SW 1271 (cell line): ENCODE measurements at places on chromosomes 2 and 18.

DNA sequence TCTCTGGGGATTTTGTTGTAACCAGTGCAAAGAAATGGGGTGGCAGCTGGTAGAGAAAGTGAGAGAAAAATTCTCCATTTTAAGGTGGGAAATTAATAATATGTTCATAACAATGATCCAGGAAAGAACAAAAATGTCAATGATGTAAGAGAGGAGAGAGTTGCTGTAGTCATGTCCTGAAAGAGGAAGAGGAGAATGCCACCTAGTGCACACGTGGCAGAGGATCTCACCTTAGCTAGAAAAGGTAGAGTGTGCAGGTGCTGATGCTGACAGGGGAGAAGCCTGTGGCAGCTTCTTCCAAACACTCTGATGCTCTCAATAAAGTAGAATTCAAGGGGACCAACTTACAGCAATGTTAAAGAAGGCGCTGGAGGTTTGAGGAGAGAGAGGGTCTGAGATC lies 282.9 kb upstream of the PKDCC start:
- DNase-seq, result no peak

DNA sequence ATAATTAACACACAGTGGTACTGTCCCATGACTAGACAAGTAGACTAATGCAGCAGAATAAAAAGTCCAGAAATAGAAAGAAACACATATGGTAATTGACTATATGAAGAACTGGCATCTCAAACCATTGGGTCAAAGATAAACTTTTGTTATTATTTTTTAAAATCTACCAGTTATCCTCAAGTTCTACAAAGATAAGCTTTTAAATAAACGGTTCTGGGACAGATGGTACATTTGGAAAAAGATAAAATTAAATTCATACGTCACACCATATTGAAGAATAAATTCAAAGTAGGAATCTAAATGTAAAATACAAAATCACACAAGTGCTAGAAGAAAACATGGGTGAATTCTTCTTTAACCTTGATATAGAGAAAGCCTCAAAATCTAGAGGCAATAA lies 37.6 kb upstream of the PLEKHM3 start:
- DNase-seq, result no peak

GRCh38 chr2:208125251-208125650 lies 927 bp upstream of the CRYGD start:
- DNase-seq, result no peak

DNA sequence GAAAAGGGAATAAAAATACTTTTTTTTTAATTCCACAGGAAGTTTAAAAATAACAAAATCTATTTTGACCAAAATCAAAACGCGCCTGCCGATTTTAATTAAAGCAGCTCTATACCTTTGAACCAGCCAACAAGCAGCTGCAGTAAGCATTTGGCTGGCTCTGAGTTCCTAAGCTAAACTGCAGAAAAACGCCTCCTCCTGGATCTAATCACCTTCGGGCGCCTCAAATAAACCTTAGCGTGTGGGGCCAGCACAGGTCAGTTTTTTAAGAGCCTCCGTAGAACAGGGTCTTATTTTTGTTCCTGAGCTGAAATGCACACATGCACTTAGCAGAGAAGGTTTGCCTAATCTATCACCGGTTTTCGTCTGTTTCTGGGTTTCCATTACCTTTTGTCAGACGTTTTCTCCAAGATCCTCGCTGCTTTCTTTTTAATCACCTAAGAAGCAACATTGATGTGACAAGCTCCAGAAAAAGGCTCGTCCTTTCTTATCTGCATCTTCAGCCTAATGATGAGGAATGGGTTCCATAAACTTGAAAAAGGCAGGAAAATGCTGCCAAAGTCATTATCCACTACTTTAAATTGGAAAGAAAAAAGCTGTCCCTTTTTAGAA lies 64.7 kb upstream of the HNRNPA3 start:
- no peak for DNase-seq

- no peak for DNase-seq
These were observed 1123.8 kb upstream of the KLHL29 start for GRCh38 chr2:22261165-22261564.

- no peak for DNase-seq
These were observed 195.1 kb downstream of the C1D start for GRCh38 chr2:67867735-67868134.

- DNase-seq, result peak; percentile 49
These were observed 568.4 kb downstream of the TNS1 start for GRCh38 chr2:217434180-217434975.

GRCh38 chr18:28712796-28713425 lies 536.0 kb upstream of the CDH2 start:
- no peak for DNase-seq

- DNase-seq, result peak; percentile 31
These were observed 5.6 kb upstream of the DNMT3A start for GRCh38 chr2:25347205-25347815.

DNA sequence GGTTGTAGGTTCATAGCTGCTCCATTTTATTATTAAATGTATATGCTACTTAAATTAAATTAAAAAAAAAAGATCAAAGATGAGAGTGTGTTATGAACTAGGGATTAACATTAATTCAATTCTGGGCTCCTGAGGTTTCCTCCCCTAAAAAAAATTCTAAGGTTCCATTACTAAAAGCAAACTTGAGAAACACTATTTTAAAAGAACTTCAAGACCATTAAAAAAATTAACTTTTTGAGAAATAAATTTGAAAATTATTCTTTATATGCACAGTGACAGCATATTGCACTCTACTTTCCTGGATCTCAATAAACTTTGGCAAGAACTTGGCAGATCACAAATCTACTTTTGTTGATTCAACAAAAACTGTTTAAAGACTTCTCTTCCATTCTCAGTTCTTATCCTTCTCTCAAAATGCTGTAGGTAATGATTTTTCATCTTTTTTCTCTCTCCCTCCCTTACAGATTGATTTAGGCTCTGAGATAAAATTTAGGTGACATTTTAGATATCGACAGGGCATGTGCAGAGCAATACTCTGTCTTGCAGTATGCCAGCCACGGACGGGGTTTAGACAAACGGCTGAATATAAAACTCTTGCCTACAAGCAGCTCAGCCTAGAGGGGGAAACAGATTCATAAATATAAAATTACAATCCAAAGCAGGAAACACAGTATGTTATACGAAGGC lies 592 bp upstream of the MARS2 start:
- DNase-seq, result no peak

- no peak for DNase-seq
These were observed 36.1 kb downstream of the TET3 start for GRCh38 chr2:74020702-74021406.

DNA sequence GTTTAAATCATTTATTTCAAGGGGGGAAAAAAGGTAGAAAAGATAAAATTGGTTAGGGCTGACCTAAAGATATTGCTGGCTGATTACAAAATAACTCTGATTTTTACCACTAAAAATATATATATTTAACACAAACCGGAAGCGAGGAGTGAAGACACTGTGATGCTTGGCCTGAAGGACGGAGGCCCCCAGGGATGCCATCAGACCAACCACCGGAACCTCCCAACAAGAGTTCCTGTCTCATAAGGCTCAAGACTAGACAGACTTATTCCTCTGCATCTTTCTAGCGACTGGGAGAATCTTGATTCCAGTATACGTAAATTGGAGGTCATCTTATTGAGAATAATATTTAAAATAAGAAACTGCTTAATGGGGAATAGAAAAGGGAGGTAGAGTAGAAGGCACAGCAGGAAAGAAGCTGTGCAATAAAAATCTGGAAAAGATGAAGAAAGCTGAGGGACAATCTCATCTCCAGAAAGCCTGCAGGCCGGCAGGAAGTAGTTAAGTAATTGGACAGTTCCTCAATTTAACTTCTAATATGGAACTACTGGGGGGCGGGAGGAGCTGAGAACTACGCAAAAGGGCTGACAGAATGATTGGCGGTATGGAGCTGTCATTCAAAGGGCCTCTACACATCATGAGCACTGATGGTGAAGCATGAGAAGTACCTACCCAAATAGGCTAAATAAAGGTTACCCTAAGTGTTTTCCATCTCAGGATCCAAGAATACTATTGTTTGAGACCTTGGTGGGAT lies 91.1 kb downstream of the DTNB start:
- no peak for DNase-seq

DNA sequence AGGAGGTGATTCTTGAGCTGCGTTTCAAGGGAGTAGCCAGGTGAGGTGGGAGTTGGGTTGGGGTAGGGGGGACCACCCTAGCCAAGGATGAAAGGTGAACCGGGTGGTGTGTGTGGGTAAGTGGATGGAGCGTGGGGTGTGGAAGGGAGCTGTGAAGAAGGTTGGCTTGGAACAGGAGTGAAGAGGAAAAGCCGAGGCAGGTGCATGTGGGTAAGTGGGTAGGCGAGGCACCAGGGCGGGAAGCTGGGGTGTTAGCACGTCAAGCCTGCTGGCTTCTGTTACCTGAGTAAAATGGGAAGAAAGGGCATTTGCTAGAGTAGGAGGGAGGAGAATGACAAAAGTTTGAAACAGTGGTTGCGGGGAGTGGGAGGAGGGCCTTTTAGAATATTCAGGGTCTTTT lies 31.6 kb downstream of the TANC1 start:
- no peak for DNase-seq

- no peak for DNase-seq
These were observed 34.8 kb upstream of the ODC1 start for GRCh38 chr2:10482913-10483312.

DNA sequence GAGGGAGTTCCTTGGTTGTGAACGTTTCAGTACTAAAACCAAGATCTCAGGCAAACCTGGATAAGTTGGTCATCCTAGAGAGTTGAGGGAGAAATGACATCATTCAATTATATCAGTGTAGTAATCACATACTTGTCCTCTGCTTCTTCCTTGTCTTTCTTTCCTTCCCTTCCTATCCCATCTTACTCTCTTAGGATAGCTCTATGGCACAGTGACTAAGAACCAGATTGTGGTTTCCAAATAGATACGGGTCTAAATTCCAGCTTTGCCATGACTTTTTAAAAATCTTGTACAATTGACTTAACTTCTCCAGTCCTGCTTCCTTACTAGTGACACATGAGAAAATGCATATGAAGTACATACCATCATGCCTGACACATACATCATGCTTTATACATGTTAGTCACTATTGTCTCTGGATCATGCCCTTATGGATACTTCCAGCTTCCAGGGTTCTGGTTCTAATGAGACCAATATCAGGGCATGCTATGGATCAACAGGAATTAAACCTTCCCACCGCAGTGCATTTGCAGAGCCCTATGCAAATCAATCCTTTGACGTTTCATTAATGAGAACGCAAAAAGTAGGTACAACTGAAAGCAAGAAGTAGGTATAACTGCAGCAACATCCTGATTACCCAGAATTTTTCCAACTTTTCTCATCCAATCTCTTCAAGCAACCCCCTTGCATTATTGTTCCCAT lies 168.0 kb upstream of the KLF7 start:
- no peak for DNase-seq

DNA sequence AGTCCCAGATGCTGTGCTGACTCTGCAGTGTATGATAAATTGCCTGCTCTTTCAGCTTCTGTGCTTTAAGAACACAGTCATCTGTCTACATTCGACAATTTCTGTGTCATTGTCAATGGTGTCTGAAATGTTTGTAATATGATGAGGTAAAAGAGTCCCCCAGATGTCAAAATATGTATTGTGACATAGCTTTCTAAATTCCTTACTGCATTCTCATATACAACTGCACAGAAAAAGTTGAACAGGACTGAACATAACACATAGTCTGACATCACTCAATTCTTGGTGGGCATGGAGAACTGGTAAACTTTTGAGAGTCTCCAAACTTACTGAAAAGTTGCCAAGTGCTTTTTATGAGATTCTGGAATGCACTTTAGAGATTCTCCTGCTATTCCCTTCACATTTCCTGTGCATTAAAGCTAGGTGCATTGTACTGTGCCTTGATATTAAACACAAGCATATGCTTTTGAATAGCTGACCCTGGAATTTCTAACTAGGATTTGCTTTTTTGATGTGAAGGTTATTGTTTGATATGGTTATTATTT lies 48.1 kb upstream of the ARHGAP28 start:
- no peak for DNase-seq

DNA sequence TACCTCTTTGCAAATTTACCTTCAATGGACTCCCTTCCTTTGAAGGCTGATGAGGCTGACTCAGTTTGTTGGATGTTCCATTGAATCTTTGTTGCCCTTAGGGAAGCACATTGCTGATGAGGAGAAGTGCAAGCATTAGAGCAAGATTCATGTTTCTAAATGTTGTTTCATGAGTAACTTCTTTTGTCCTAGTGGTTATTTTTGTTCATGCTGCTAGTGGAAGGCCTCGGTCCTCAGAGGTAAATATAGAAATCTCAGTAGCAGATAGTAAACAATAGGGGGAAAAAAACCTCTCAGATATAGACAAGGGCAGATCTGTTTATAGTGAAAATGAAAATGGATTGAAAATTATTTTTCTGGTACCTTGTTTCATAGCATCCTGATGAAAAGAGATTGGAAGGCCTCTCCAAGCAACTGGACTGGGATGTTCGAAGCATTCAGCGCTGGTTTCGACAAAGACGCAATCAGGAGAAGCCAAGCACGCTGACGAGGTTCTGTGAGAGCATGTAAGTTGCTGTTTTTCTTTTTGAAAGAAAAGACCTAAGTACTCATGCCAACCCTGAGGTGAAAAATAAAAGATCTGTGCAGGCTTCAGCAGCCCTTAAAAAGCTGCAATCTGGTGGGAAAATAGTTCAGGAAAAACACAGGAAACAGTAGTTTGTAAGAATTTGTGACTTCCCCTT lies 104.9 kb downstream of the CERS6 start:
- no peak for DNase-seq

GRCh38 chr2:170425281-170425751 lies 247.4 kb downstream of the MYO3B start:
- DNase-seq, result no peak

GRCh38 chr2:222959358-222959757 lies 92.6 kb upstream of the KCNE4 start:
- DNase-seq, result peak; percentile 70

DNA sequence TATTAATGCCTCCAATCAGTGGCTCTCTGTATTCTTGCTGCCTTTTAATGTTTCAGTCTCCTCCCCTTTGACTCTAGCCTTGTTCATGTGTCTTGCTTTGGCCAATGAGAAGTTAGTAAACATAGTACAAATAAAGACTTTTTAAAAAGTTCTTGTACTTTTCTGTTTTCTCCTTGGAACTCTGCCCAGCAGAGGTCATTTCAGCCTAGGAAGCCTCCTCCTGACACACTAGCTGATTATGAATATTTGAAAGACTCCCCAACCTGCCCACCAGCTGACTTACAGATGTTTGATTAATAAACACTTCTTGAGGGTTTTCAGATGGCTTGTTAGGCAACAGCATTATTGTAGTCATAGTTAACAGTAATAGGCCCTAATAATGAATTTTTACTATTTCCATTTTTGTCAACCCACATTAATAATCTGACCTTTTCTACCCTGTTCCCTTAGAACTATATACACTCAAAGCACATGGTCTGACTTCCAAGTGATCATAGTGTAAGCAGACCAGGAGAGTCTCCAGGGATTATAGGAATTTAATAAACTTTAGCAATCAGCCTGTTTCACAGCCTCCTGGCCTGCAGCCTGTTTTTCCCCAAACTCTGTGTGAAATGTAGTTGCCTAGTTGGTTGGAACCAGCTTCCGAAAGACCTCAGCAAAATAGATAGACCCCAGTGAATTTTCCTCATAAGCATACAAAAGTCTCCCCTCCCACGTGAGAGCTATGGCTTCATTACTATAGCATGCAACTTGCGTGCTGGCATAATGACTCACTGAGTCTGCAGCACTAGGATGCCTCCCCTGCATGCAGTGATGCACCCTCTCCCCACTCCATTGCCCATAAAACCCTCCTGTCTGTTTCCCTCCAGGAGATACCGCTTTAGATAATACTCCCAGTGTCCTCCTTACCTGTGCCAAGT lies 670.7 kb upstream of the ZNF804A start:
- DNase-seq, result no peak
